Fibroblast of the aortic adventitia (primary cell): ENCODE measurements at places on chromosomes 12 and 14. TPM values are rescaled to one million over a fixed set of nuclear protein-coding genes. Genes with fewer than 3 reads are reported as not detected.

DMAC2L gene
- 2.2 and 4.4 TPM in 2 replicates for total RNA-seq

YLPM1 gene
- total RNA-seq = 39.7 and 57.2 TPM in 2 replicates

SDR9C7 gene
- not detected in 2 replicates for total RNA-seq

FERMT2 gene
- 133 and 162 TPM in 2 replicates for total RNA-seq

SLC5A8 gene
- not detected in 2 replicates for total RNA-seq

SERPINA4 gene
- not detected in 2 replicates for total RNA-seq

RERGL gene
- total RNA-seq = not detected in 2 replicates

ZFHX2 gene
- total RNA-seq = 0.36 and 0.41 TPM in 2 replicates

NPFF gene
- not detected in 2 replicates for total RNA-seq

KIF5A gene
- 0.72 and 1.8 TPM in 2 replicates for total RNA-seq

AKAP6 gene
- total RNA-seq = 0.33 and 2.2 TPM in 2 replicates

CLEC6A gene
- not detected in 2 replicates for total RNA-seq

KCNJ8 gene
- total RNA-seq = 2.1 and 5.6 TPM in 2 replicates

P2RX2 gene
- total RNA-seq = not detected in 2 replicates

PPP1R12A gene
- total RNA-seq = 119 and 269 TPM in 2 replicates

TAS2R9 gene
- 0.09 TPM in 1 of 2 replicates, not detected in the other for total RNA-seq

FITM1 gene
- 0.18 TPM in 1 of 2 replicates, not detected in the other for total RNA-seq

SPATA7 gene
- total RNA-seq = 14.5 and 20.0 TPM in 2 replicates

ALX1 gene
- 0.63 and 1.2 TPM in 2 replicates for total RNA-seq

PRH2 gene
- not detected in 2 replicates for total RNA-seq

SERPINA3 gene
- total RNA-seq = 5.3 and 13.6 TPM in 2 replicates

MMP14 gene
- 258 and 311 TPM in 2 replicates for total RNA-seq

GPR65 gene
- total RNA-seq = 0.09 TPM in 1 of 2 replicates, not detected in the other

SSPN gene
- 9.3 and 23.0 TPM in 2 replicates for total RNA-seq
